ENCODE measurements at places on chromosomes 2 and 18. TPM values are rescaled to one million over a fixed set of nuclear protein-coding genes. Genes with fewer than 3 reads are reported as not detected.

Gene DPY30
- polyA plus RNA-seq: 155 TPM

Gene ACMSD
- polyA plus RNA-seq: not detected

Gene PRKCE
- 11.5 TPM for polyA plus RNA-seq

Gene CNDP1
- not detected for polyA plus RNA-seq

Gene DNAJC5G
- not detected for polyA plus RNA-seq

Gene LRP2
- not detected for polyA plus RNA-seq

Gene GCA
- 6.3 TPM for polyA plus RNA-seq

Gene PLCL1
- not detected for polyA plus RNA-seq

Gene EDAR
- polyA plus RNA-seq: 0.05 TPM

Gene BCS1L
- polyA plus RNA-seq: 52.7 TPM

Gene CYP26B1
- 13.0 TPM for polyA plus RNA-seq

Gene ATAD2B
- 5.4 TPM for polyA plus RNA-seq

Gene DYNAP
- not detected for polyA plus RNA-seq

Gene TUBA3E
- polyA plus RNA-seq: not detected

Gene TRMT61B
- polyA plus RNA-seq: 21.8 TPM

Gene ARHGEF4
- polyA plus RNA-seq: 2.1 TPM

Gene ATOH8
- polyA plus RNA-seq: 20.0 TPM

Gene CKAP2L
- polyA plus RNA-seq: 17.1 TPM

Gene WDR33
- polyA plus RNA-seq: 21.1 TPM

Gene RGPD4
- polyA plus RNA-seq: 0.01 TPM

Gene ITSN2
- 21.4 TPM for polyA plus RNA-seq

Gene REG1B
- polyA plus RNA-seq: not detected

Gene FBXO48
- 0.74 TPM for polyA plus RNA-seq

Gene EIF2AK3
- polyA plus RNA-seq: 11.0 TPM

Gene FABP1
- not detected for polyA plus RNA-seq

Gene MAL
- polyA plus RNA-seq: not detected

Gene CHRNG
- not detected for polyA plus RNA-seq

Gene TRABD2A
- 7.1 TPM for polyA plus RNA-seq

Gene MSH2
- polyA plus RNA-seq: 52.8 TPM

Gene C2orf15
- polyA plus RNA-seq: 1.3 TPM

Gene NTSR2
- not detected for polyA plus RNA-seq

Gene PLEKHH2
- 0.92 TPM for polyA plus RNA-seq

Gene EPAS1
- 111 TPM for polyA plus RNA-seq

Gene CAPG
- polyA plus RNA-seq: 53.0 TPM

Gene RAB3GAP1
- 29.7 TPM for polyA plus RNA-seq

Measured in A549 (cell line).